ENCODE measurements at places on chromosomes 2 and 18.
A peak's percentile ranks its signal among the peaks of the same experiment; 100 is the strongest.

- DNase-seq, result no peak
These were observed 68.6 kb downstream of the MERTK start for GRCh38 chr2:111967018-111967417.

DNA sequence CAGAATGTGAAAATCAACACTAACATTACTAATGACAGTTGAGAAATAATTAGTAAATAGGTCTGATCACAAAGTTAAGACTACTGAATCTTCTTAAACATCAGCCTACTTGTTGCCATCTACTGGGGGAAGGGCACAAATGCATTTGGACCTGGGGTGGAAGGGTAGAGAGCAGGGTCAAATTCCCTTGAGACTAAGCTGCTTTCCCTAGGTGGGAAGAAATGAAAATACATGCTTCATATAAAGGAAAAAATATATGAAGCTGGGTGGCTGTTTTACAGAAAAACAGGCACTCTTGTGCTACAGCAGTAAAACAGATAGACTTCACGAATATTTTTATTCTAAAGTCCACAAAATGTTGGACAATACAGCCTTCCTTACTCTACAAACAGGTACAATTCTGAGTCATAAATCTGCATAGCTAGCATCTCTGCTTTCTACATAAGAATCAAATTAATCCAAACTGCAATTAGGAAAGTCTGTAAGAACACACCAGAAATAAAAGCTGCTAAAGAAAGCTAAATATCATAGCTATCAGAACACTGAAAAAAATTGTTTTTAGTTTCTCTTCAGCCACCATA lies 10.9 kb downstream of the TRIP12 start:
- DNase-seq, result no peak

DNA sequence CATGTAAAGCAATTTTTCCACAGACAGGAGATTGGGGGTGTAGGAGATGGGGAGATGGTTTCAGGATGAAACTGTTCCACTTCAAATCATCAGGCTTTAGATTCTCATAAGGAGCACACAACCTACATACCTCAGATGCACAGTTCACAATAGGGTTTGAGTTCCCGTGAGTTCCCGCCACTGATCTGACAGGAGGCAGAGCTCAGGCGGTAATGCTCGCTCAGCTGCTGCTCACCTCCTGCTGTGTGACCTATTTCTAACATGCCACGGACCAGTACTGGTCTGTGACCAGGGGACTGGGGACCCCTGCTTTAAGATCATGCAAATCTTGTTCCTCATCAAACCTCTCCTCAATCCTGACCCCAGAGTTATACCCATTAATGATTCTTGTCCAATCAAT lies 70.1 kb downstream of the RPE start:
- no peak for DNase-seq

GRCh38 chr18:38575023-38575422 lies 1009.4 kb upstream of the CELF4 start:
- DNase-seq, result no peak

DNA sequence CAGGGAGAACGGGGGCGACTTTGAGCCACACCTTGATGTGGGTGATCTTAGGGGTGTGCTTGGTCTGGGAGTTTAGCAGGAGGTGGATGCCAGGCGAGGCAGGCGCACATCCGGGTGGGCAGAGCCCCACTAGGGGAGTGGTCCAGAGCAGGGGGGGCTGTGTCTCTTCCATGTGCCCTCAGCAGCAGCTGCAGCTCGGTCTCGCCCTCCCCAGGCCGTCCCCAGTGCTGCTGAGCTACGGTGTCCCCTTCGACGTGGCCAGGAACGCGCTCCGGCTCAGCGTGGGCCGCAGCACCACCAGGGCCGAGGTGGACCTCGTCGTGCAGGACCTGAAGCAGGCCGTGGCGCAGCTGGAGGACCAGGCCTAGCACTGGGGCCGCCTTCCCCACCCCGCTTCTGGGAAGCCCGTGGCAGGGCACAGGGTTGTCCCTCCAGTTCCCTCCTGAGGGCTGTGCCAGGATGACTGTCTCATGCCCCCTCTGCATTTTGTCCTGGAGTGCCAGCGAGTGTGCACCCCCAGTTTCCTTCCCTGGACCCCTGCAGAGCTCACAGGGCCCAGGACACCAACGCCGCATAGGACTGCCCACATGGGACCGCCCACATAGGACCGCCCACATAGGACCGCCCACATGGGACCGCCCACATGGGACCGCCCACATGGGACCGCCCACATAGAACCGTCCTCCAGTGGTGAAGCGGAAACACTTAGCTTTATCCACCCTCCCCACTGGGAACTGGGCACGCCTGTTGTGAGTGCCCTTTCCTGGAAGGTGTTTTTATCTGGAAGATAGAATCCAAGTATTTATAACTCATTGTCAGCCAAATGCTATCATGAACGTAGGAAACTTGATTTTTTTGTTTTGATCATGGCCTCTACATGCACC lies 1.9 kb upstream of the ESPNL start:
- peak; percentile 69 for DNase-seq
